SIG-M5 (cell line): ENCODE measurements at places on chromosomes 4 and X.

GRCh38 chr4:125948021-125948420 lies 633.3 kb downstream of the FAT4 start:
- no peak for DNase-seq

GRCh38 chr4:83083925-83084475 lies 30.5 kb downstream of the PLAC8 start:
- DNase-seq: no peak

- no peak for DNase-seq
Observed at GRCh38 chr4:68748181-68748991, 67.4 kb upstream of the UGT2B10 start.

- no peak for DNase-seq
Observed at GRCh38 chr4:75243570-75243969, 270.6 kb downstream of the RCHY1 start.

GRCh38 chr4:81605271-81605670 lies 133.6 kb upstream of the RASGEF1B start:
- DNase-seq: no peak
